ENCODE measurements at places on chromosomes 3 and 15.
A peak's percentile ranks its signal among the peaks of the same experiment; 100 is the strongest.

- DNase-seq = no peak
These were observed 48.1 kb downstream of the PTPN9 start for GRCh38 chr15:75531041-75531450.

DNA sequence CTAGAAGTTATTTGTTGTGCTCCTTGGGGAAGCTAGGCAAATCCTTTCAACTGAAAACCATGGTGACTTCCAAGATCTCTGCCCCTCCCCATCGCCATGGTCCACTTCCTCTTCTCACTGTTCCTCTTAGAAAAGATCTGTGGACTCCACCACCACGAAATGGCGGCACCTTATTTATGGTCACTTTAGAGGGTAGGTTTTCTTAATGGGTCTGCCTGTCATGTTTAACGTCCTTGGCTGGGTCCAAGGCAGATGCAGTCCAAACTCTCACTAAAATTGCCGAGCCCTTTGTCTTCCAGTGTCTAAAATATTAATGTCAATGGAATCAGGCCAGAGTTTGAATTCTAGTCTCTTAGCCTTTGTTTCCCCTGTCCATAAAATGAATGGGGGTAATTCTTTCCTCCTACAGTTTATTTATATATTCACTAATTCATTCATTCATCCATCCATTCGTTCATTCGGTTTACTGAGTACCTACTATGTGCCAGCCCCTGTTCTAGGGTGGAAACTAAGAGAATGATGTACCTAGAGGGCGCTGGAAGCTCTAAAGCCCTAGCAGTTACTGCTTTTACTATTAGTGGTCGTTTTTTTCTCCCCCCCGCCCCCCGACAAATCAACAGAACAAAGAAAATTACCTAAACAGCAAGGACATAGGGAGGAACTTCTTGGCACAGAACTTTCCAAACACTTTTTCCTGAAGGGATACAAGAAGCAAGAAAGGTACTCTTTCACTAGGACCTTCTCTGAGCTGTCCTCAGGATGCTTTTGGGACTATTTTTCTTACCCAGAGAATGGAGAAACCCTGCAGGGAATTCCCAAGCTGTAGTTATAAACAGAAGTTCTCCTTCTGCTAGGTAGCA lies 657 bp downstream of the PATL2 start:
- peak; percentile 61 for DNase-seq

DNA sequence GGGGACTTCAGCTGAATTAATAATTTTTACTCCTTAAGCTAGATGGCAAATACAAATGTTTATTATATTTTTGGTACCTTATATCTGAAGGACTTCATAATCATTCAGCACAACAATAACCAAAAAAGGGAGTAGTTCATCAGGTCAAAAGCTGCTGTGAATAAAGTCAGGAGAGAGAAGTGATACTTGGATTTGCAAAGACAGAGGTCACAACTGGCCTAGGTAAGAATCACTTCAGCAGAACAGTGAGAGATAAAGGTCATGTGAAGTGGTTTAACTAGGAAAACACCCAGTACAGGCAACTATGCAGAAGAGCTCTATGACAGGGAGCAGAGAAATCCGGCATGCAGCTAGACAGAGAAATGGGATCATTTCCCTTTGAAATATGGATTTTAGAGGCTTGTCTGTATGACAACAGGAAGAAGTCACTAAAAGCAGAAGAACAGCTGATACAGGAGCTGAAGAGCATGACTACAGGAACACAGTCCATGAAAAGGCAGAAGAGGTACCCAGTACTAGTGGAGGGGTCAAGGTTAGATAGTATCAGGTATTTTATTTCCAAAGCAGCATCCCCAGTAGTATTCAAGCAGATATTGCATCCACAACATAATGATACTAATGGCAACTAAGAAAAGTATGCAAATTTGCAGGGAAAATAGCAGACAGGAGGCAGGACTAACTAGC lies 25.7 kb downstream of the ZMAT3 start:
- no peak for DNase-seq

GRCh38 chr3:33505027-33505426 lies 64.8 kb upstream of the UBP1 start:
- DNase-seq = no peak

DNA sequence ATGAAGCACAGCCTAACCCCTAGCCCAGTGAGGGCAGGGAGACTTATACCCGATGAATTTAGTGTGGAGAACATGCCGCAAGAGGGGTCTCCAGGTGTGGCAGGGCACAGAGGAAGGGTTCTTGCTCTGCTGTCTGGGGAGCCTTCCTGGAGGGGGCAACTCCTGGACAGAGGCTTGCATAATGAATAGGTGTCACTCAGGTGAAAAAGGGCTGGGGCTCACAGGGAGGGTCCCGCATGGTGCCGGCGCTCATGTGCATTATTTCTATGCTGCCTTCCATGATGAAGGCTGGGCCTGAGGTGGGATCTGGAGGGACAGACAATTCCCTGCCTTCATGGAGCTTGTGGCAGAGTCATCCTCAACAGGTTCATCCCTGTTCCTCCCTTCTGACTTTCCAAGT lies 51.5 kb downstream of the ITGA11 start:
- DNase-seq = no peak
